Subcutaneous adipose tissue (tissue), 4 donors: ENCODE measurements at places on chromosomes 7 and 10. TPM values are rescaled to one million over a fixed set of nuclear protein-coding genes. Genes with fewer than 3 reads are reported as not detected.

Gene UCN3
- not detected for total RNA-seq

Gene FKBP9
- 110 TPM for total RNA-seq

Gene SRRM3
- total RNA-seq, result 2.6 TPM

Gene PDK4
- total RNA-seq, result 2,131 TPM

Gene TPST1
- total RNA-seq, result 41.3 TPM

Gene LRRD1
- total RNA-seq, result 0.44 TPM

Gene AP3M1
- 38.3 TPM for total RNA-seq

Gene TACC2
- total RNA-seq, result 71.6 TPM

Gene EBF3
- total RNA-seq, result 50.1 TPM

Gene ADIRF
- total RNA-seq, result 2,196 TPM

Gene ACSL5
- total RNA-seq, result 35.5 TPM

Gene EN2
- not detected for total RNA-seq

Gene STEAP1
- total RNA-seq, result 52.0 TPM

Gene ZNF488
- not detected for total RNA-seq

Gene ARHGEF35
- 4.9 TPM for total RNA-seq

Gene GTF2IRD2
- 35.2 TPM for total RNA-seq

Gene SCART1
- 2.1 TPM for total RNA-seq

Gene TRIL
- total RNA-seq, result 0.68 TPM

Gene GRID2IP
- not detected for total RNA-seq

Gene PFKFB3
- 401 TPM for total RNA-seq

Gene FGL2
- total RNA-seq, result 62.6 TPM

Gene STAG3
- 3.6 TPM for total RNA-seq

Gene AOC1
- not detected for total RNA-seq

Gene SAP25
- total RNA-seq, result not detected

Gene FGFBP3
- 2.8 TPM for total RNA-seq

Gene FEZF1
- not detected for total RNA-seq

Gene CHRM2
- total RNA-seq, result not detected

Gene SPDYE2B
- total RNA-seq, result not detected

Gene ANXA8
- not detected for total RNA-seq

Gene CYP3A4
- 0.34 TPM for total RNA-seq

Gene ABCA13
- total RNA-seq, result 0.33 TPM

Gene GIMAP1
- total RNA-seq, result 10.4 TPM

Gene FANK1
- total RNA-seq, result 4.6 TPM

Gene NUTM2D
- total RNA-seq, result 1.5 TPM

Gene ST7
- 38.6 TPM for total RNA-seq

Gene IKZF1
- total RNA-seq, result 22.3 TPM

Gene SLC29A4
- total RNA-seq, result 11.0 TPM

Gene PTPRZ1
- 0.98 TPM for total RNA-seq

Gene BMPER
- total RNA-seq, result 6.1 TPM

Gene AKR1C4
- not detected for total RNA-seq

Gene STEAP2
- 10.5 TPM for total RNA-seq

Gene APBB1IP
- 24.3 TPM for total RNA-seq

Gene NCF1
- 4.7 TPM for total RNA-seq

Gene SEMA3D
- 2.1 TPM for total RNA-seq

Gene MUC12
- total RNA-seq, result 0.34 TPM

Gene ALOX5
- 33.9 TPM for total RNA-seq

Gene WNT8B
- not detected for total RNA-seq

Gene ATP6V0E2
- total RNA-seq, result 14.8 TPM

Gene ITGB8
- 0.57 TPM for total RNA-seq

Gene GPRIN2
- total RNA-seq, result not detected

Gene SAMD8
- 56.6 TPM for total RNA-seq

Gene SDK1
- 7.5 TPM for total RNA-seq

Gene CELF2
- total RNA-seq, result 178 TPM

Gene CALML5
- not detected for total RNA-seq

Gene DKK1
- 40.4 TPM for total RNA-seq

Gene IDE
- 37.3 TPM for total RNA-seq

Gene IRF5
- total RNA-seq, result 20.9 TPM
